ENCODE measurements at places on chromosomes 1 and 21.

DNA sequence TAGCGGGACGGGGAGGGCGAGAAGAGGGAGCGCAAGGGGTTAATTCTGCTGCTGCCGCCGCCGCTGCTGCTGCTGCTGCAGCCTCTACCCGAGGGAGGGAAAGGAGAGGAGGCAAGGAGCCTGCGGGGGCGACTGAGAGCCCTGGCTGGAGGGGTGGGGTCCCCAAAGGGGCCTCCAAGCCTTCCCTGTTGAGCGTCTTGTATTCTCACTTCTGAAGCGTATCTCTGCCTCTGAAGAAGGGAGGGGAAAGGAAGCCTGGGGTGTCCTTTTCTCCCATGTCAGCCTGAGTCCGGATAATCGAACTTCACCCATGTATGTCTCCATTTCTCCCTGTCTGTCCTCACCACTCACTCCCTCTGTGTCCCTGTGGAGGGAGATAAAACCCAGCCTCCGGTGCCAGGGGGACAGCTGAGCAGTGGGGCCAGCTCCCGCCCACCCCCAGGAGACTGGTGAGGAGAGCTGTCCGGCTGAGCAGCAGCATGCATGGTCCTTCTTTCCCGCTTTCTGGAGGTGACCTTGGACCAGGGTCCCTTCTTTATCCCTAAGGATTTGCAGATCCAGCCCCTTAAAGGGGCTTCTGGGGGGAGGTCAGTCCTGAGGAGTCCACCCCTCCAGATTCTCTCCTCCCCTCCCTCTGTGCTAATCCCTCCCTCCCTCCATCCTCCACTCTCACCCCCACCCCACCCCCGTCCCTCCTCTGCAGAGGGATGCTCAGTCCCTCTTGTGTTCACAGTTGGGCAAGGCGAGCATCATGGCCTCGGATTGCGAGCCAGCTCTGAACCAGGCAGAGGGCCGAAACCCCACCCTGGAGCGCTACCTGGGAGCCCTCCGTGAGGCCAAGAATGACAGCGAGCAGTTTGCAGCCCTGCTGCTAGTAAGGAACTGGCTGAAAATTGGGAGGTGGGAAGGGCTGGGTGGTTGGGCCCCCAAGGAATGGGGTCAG lies 1.0 kb downstream of the NCDN start:
- no peak for DNase-seq

DNA sequence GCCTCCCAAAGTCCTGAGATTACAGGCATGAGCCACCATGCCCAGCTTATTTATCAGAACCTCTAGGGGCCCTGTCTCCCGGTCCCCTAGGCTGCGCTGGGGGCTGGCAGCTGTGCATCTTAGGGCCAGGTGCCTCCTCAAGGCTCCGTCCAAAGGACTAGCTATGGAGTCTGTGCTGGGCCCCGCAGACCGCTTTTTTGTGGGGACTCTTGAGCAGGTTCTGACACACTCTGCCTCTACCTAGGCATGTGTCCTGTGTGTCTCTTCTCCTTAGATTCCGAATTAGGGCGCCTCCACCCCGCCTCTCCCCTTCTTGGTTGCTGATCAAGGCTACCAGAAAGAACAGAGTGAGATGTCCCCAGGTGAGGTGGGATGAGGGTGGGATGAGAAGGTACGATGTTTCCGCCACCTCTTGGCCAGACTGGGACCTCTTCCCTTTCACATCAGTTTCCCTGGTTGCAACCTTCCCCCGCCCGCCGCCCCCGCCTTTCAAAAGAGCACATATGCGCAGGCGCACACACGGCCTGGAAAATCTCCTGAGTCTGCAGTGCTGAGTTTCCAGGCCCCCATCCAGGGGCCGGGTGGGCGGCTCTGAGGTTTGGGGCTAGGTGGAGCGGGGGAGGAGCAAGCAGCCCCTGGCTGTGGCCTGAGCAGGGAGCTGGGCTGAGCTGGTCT lies 5.0 kb upstream of the PTPN7 start:
- DNase-seq = no peak

DNA sequence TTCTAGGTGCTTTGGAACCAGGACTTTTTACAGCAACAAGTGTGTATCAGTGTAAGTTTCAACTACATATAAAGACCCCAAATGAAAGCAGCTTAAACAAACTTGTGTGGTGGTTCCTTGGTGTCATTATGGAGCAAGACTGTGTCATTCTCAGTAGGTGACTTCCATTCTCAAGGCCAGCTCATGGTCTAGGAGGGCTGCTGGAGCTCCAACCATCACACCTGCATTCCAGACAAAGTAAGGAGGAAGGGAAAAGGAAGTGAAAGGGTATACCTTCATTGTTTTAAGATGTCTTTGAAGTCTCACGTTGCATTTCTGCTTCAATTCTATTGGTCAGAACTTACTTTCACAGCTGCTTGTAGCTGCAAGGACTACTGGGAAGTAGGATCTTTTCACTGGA lies 188.6 kb downstream of the C1orf94 start:
- DNase-seq = no peak

DNA sequence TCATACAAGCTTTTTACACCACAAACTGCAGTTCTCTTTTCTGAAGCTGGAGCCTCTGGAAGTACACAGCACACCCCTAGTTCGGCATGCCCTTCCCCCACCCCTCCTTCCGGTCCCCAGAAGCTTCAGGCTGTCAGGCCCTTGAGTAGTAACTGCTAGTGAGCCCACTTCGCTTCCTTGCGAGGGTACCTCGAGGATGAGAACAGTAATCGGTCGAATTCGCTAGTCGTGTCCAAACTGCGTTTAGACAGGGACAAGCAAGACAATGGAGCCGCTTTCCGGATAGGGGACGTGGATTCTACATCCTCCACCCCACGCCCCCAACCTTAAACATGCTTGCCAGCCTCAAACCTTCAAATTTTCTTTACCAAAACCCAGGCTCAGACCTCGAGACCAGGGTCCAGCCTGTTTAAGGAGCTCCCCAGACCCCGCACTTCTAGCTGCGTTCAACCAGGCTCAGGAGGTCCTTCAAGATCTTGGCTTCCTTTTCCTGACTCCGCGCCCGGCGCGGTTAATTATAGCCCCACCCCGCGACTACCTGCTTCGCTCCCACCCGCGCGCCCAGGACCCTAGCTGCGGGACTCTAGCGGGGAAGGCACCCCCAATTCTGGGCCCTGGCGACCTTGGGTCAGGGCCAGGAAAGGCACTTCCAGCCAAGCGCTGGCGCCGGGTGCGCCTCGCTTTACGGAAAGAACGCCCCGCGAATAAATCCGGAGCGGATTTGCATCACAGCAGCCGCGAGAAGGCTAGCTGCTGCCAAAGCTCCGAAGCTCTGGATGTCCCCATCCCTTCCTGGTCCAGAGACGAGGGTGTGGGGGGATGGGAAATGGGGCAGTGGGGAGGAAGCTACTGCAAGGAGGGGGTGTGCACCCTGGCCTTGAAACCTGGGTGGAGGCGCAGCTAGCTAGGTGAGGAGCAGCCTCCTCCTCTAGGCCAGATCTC lies 8.1 kb upstream of the TSPAN1 start:
- no peak for DNase-seq

GRCh38 chr1:211329764-211330201 lies 3.1 kb downstream of the TRAF5 start:
- no peak for DNase-seq

Measured in inflammatory macrophage (primary cell).